Left ventricle myocardium inferior (tissue), 1 donor: ENCODE measurements at places on chromosomes 5 and 9.

GRCh38 chr9:98639133-98639532 is 69.6 kb downstream of the GABBR2 start:
- DNase-seq, result no peak
- no peaks in the 10 kb centered on the region for H3K4me1 ChIP-seq
- peaks cover 47% of the 10 kb centered on the region for H3K27me3 ChIP-seq

DNA sequence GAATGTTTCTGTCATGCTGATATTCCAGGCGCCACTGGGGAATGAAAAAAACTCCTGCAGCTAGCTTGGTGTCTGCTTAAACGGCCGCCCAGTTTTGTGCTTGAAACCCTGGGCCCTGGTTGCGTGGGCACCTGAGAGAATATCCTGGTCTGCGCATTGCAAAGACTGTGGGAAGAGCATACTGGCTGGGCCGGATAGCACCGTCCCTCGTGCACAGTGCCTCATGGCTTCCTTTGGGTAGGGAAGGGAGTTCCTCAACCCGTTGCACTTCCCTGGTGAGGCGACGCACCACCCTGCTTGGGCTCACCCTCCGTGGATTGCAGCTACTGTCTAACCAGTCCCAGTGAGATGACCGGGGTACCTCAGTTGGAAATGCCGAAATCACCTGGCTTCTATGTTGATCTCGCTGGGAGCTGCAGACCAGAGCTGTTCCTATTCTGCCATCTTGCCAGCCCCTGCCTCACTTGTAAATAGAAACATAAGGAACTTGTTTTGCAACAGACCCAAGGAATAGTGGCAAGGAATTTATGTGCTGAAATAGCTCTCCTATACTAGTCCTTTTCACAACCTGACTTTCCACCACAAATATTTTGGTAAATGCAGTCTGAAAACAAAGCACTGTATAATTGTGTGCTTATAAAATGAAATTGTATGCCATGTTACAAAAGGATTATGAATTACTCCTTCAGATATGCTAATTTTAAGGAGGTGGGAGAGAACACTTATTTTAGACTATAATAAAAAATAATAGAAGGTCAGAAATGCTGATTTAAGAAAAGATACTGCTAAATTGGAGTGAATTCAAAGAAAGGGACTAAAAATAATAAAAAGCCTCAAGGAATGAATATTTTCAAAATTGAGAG is 90.3 kb downstream of the ADAMTSL1 start:
- no peaks in the 10 kb centered on the region for H3K36me3 ChIP-seq
- H3K4me3 ChIP-seq, result no peak overlapping the region
- no peak overlapping the region for H3K27ac ChIP-seq
- no peaks in the 10 kb centered on the region for H3K4me1 ChIP-seq
- no peak for DNase-seq

GRCh38 chr5:179771311-179771895 is 22.4 kb upstream of the LTC4S start:
- DNase-seq, result no peak
- no peak overlapping the region for H3K27ac ChIP-seq
- H3K4me1 ChIP-seq, result peaks cover 25% of the 10 kb centered on the region
- peaks cover 87% of the 10 kb centered on the region for H3K36me3 ChIP-seq
- H3K27me3 ChIP-seq, result no peaks in the 10 kb centered on the region

- no peak overlapping the region for H3K27ac ChIP-seq
- H3K4me1 ChIP-seq, result no peaks in the 10 kb centered on the region
- no peaks in the 10 kb centered on the region for H3K36me3 ChIP-seq
- DNase-seq, result no peak
Observed at GRCh38 chr5:103305809-103306208, 47.2 kb downstream of the MACIR start.

GRCh38 chr9:127344368-127345000 is 52.5 kb upstream of the SLC2A8 start:
- DNase-seq, result no peak
- H3K4me1 ChIP-seq, result peaks cover 55% of the 10 kb centered on the region
- no peak overlapping the region for H3K27ac ChIP-seq
- H3K4me3 ChIP-seq, result no peak overlapping the region
- peaks cover 27% of the 10 kb centered on the region for H3K36me3 ChIP-seq

- H3K36me3 ChIP-seq, result no peaks in the 10 kb centered on the region
- no peak overlapping the region for H3K4me3 ChIP-seq
- H3K27me3 ChIP-seq, result no peaks in the 10 kb centered on the region
- H3K4me1 ChIP-seq, result peaks cover 7% of the 10 kb centered on the region
- DNase-seq, result no peak
- H3K27ac ChIP-seq, result no peak overlapping the region
Observed at GRCh38 chr5:128857076-128857677, 108.1 kb upstream of the SLC27A6 start.

DNA sequence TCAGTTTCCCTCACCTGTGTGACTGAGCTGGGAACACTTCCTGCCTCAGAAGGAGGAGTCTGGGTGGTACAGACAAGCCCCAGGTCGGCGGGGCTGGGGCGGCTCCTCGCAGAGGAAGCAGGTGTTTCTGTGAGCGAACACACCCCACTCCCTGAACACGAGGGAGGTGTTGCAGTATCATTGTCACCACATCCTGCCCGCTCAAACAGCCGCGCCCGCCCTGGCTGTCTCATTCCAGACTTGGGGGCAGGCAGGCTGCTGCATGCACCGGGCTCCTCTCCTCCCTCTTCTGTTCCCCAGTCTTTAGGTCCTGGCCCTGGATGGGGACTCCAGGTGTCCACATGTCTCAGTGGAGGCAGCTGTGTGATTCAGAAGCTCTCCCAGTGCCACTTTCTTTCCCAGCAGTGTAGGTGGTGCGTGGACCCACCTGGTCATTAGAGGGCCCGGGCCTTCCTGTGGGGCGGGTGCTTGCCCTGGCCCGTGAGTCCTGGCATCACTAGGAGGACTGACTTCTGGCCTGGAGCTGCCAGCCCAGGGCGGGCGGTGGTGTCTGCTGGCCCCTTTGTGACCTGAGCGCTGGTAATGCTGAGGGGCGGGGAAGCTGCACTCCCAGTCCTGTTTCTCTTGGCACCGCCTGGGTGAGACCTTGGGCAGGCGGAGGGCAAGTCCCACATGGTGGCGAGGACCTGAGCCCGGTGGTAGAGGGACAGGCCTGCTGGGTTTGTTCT is 18.3 kb upstream of the PHYHD1 start:
- DNase-seq, result peak; percentile 56
- peaks cover 17% of the 10 kb centered on the region for H3K36me3 ChIP-seq
- peaks cover 79% of the 10 kb centered on the region for H3K4me1 ChIP-seq
- no peaks in the 10 kb centered on the region for H3K27me3 ChIP-seq

- peaks cover 79% of the 10 kb centered on the region for H3K4me1 ChIP-seq
- no peaks in the 10 kb centered on the region for H3K27me3 ChIP-seq
- H3K4me3 ChIP-seq, result no peak overlapping the region
- H3K36me3 ChIP-seq, result no peaks in the 10 kb centered on the region
- no peak for DNase-seq
Observed at GRCh38 chr9:6226696-6227095, 11.1 kb downstream of the IL33 start.

GRCh38 chr9:86925686-86926085 is 21.6 kb downstream of the GAS1 start:
- no peaks in the 10 kb centered on the region for H3K4me1 ChIP-seq

- no peak overlapping the region for H3K4me3 ChIP-seq
- H3K27ac ChIP-seq, result peak overlapping the region; percentile 79
- H3K27me3 ChIP-seq, result no peaks in the 10 kb centered on the region
- peaks cover 38% of the 10 kb centered on the region for H3K4me1 ChIP-seq
Observed at GRCh38 chr5:152465140-152465539, 60.1 kb upstream of the NMUR2 start.

DNA sequence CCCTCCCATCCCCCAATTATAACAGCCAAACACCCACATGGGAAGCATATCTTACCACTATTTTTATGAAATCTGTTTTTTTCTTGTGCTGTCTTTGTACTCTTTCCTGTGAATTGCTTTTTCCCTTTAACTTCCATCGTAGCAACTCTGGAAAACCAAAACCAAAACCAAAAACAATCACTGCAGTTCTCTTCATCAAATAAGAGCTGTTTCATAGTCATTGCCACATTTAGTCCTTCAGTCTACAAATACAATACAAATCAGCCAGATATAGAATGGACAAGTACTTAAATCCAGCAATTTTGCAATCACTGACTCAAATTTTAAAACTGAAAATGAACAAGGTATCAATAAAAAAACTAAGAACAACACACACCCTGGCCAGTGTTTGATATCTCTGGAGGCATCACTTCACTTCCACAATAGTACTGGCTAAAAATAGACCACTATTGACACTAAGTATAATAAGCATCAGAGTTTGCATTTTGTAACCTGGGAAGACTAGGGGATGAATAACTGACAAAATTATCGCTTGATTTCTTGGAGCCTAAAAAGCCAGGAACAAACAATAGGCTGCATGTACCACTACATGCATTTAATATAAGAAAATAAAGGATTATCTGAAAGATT is 5.4 kb downstream of the PUM3 start:
- no peak for DNase-seq
- peak overlapping the region; percentile 46 for H3K4me3 ChIP-seq
- peak overlapping the region; percentile 59 for H3K27ac ChIP-seq
- H3K27me3 ChIP-seq, result no peaks in the 10 kb centered on the region
- H3K4me1 ChIP-seq, result peaks cover 60% of the 10 kb centered on the region

GRCh38 chr5:1930501-1930879 is 47.8 kb upstream of the IRX4 start:
- H3K27me3 ChIP-seq, result peaks cover 50% of the 10 kb centered on the region
- no peak for DNase-seq
- peaks cover 4% of the 10 kb centered on the region for H3K36me3 ChIP-seq
- H3K4me3 ChIP-seq, result peak overlapping the region; percentile 71
- peaks cover 14% of the 10 kb centered on the region for H3K4me1 ChIP-seq
- H3K27ac ChIP-seq, result peak overlapping the region; percentile 93

DNA sequence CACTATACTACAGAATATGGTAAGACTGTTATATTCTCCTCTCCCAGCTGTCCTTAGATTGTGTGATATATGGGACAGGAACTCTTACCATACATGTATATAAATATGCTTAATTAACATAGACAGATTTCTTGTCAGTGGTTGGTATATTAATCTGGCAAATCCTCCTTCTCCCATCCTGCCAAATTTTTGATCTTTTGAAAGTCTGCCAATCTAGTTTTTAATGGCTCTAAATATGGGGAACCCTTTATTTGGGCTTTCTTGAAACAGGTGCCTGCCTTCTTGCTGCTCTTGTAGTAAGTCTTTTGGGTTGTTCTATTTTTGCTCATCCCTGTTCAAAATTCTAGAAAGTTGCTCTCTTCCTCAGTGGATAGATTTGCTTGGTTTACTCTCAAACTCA is 63.5 kb downstream of the SPATA31D1 start:
- DNase-seq, result no peak
- H3K4me3 ChIP-seq, result no peak overlapping the region
- H3K4me1 ChIP-seq, result no peaks in the 10 kb centered on the region
- H3K27me3 ChIP-seq, result no peaks in the 10 kb centered on the region
- no peaks in the 10 kb centered on the region for H3K36me3 ChIP-seq
- H3K27ac ChIP-seq, result no peak overlapping the region

DNA sequence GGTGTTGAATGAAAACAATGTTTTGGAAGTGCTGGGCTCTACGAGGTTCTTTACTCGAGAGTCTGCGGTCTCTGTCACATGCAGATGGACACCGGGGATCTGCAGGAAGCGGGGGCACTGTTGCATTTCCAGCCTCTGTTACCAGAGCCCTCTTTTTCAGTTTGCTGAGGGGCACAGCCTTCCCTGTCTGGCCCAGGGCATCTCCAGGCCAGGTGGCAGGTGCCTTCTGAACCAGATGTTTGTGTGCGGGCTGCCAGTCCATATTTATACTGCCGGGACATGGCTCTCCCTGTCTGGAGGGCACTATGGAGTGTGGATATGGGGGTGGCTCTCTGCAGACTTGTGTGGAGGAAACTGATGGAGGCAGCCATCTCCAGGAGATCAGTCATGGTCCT is 18.7 kb upstream of the POMT1 start:
- H3K27ac ChIP-seq, result peak overlapping the region; percentile 89
- no peaks in the 10 kb centered on the region for H3K27me3 ChIP-seq
- peak overlapping the region; percentile 59 for H3K4me3 ChIP-seq
- DNase-seq, result no peak
- peaks cover 72% of the 10 kb centered on the region for H3K4me1 ChIP-seq

DNA sequence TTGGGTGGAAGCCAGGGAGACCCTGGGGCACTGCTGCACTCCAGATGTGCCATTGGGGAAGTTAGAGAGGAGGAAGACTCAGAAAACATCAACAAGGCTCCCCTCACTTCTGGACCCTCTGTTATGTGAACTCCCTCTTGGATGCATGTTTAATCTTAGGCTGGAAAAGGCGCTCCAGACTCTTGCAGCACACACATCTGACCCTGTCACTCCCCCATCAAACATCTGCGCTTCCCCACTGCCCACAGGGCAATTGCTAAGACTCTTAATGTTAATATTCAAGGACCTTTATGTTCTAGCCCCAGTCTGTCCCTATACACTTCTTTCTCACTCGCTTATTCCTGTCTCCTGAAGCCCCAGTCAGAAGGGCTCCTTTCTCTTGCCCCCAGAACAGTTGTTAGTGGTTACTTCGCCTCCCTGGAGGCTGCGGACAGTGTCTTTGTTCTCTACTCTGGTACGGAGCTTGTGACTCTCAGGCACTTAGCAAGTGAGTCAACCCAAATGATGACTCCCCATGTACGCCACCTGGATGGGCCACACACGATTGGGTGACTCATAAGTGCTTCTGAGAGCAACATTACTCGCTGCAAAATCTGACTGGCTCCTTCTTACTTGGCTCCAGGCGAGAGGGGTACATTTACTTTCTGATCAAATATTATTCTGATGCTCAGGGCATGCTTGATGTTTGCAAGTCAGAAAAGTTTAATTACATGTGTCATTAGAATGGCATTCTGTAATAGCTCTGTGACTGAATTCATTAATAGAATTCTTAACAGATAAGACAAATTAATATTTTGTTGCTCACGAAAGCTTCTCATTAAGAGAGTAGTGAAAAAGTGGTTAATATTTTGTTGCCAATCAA is 193.6 kb downstream of the HSPA4 start:
- no peak for DNase-seq
- H3K4me3 ChIP-seq, result no peak overlapping the region
- H3K36me3 ChIP-seq, result no peaks in the 10 kb centered on the region
- H3K27ac ChIP-seq, result no peak overlapping the region

DNA sequence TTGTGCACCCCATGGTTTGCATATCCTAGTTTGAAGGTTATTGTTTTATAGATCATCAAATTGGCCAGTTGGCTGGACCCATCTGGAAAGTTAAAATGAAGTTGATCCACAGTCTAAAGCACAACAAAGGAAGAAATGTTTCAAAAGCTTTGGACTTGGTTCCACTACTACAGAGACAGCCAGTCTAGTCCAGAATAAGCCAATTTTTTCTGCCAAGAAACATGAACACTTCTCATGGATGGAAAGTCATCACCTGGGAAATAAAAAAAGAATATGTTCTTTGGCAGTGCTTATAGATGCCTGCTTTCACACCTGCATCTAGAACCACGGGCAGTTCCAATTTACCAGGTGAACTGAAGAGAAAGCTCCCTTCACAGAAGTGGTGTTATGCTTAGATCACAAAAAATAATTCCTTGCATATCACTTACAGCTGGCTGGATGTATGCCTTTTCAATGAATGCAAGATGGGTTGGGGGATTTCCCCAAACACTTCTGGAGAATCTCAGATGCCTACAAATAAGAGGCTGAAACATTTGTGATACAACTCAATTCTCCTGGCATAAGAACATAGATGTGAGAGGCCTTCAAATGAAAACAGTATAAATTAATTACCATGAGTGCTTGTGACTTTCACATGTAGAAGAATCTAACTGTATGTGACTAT is 26.9 kb downstream of the C9 start:
- no peaks in the 10 kb centered on the region for H3K36me3 ChIP-seq
- no peak overlapping the region for H3K27ac ChIP-seq
- H3K27me3 ChIP-seq, result no peaks in the 10 kb centered on the region
- no peak for DNase-seq

GRCh38 chr9:96500696-96501632 is 51.0 kb downstream of the HABP4 start:
- no peak overlapping the region for H3K27ac ChIP-seq
- H3K36me3 ChIP-seq, result peaks cover 4% of the 10 kb centered on the region
- H3K4me1 ChIP-seq, result peaks cover 34% of the 10 kb centered on the region
- DNase-seq, result no peak
